ENCODE measurements at places on chromosomes 1 and 21. TPM values are rescaled to one million over a fixed set of nuclear protein-coding genes. Genes with fewer than 3 reads are reported as not detected.

Gene MMEL1
- under 0.01 TPM for total RNA-seq

Gene NEGR1
- 22.7 TPM for total RNA-seq

Gene TMEM61
- total RNA-seq = not detected

Gene USP16
- total RNA-seq = 47.4 TPM

Gene LDLRAD2
- total RNA-seq = not detected

Gene IFI44L
- 28.3 TPM for total RNA-seq

Gene S100A7
- not detected for total RNA-seq

Gene SLC9C2
- total RNA-seq = not detected

Gene JAM2
- total RNA-seq = 0.88 TPM

Gene PSRC1
- 5.4 TPM for total RNA-seq

Gene S100B
- 0.29 TPM for total RNA-seq

Gene MXRA8
- 689 TPM for total RNA-seq
